ENCODE measurements at places on chromosomes 13 and 19.

DNA sequence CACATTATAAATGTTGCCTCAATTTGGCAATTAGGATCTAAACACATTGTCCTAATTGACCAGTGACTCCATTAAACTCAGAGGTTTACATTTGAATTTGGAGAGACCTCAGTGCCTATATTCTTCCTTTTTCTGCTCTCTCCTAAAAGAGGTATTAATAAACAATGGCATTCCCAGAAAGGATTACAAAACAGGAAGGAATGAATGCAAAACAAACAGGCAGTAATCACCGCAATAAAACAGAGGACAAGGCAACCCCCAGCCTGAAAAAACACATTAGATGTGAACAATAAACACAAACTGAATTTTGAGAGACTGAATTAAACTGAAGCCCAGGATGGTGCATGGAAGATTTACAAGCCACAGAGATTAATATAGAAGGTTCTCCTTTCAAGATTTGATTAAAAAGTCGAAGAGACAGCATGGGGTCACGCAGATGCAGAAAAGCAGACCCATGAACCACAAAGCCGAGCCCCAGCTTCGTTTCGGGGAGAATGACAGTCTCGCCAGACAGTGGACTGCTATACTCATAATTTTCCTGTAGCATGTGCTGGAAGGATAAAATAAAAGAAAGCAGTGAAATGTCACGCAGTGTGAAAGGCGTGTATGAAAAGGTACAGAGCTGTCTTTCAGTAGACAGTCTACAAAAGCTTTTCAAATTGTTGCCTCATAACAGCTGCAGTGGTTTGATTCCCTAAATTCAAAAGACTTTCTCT lies 503.0 kb downstream of the LIG4 start:
- DNase-seq: no peak

- DNase-seq: no peak
Measured at GRCh38 chr13:40002016-40002415, 346.6 kb downstream of the COG6 start.

- DNase-seq: peak; percentile 61
Measured at GRCh38 chr19:46840498-46840942, 10.1 kb downstream of the AP2S1 start.

GRCh38 chr13:79880818-79881217 lies 399.9 kb downstream of the NDFIP2 start:
- DNase-seq: no peak

GRCh38 chr13:50323440-50324065 lies 308.3 kb downstream of the KCNRG start:
- peak; percentile 78 for DNase-seq

DNA sequence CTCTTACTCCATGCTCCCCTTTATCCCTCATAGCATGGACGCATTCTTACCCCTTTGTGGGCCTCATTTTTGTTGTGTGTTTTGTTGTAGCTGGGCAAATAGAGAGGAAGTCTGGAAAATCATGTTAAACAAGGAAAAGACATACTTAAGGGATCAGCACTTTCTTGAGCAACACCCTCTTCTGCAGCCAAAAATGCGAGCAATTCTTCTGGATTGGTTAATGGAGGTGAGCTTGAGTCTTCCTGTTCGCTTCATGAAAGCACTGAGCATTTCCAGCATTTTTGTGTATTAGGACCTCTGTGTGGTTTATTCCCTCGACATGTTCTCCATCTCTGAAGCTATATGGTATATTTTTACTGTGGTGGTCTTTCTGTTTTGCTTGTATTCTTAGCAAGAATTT lies 5.5 kb downstream of the CCNE1 start:
- no peak for DNase-seq

- DNase-seq: no peak
Measured at GRCh38 chr13:38566023-38566422, 120.9 kb upstream of the FREM2 start.

- no peak for DNase-seq
Measured at GRCh38 chr19:47766670-47767069, 11.8 kb upstream of the SELENOW start.

DNA sequence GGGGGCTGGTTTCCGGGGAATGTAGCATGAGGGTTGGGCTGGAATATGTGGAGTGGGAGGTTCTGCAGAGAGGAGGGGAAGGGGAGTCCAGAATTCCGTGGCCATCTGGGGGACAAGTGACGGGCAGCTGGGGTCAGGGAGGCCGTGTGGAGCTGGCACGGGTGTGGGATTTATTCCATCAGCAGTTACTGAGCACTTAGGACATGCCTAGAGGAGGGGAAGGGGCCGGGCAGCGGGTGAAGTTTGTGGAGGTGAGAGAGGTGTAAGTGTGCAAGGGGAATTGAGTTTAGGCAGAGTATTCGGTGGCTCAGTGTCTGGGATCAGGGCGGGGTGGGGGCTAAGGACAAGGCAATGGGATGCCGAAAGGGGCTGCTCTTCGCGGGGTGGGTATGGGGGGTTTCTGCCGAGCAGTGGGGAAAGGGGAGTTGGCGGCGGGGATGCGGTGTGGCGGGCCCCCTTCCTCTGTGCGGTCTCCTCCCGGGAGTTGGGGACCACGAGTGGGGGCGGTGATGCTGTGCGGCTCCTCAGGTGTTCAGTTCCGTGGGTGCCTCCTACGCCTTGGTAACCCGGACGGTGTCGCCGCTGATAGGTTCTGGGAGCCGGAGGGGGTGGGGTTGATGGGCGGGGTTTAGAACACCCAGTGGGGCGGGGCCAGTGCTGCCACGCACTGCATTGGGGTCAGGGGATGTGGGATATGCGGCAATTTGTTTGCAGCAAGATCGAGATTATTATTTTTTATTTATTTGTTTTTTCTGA lies 5.4 kb downstream of the CCDC61 start:
- DNase-seq: no peak

GRCh38 chr13:110133425-110134235 lies 173.3 kb downstream of the COL4A1 start:
- DNase-seq: no peak

- DNase-seq: no peak
Measured at GRCh38 chr19:22438011-22438410, 15.9 kb upstream of the ZNF98 start.

DNA sequence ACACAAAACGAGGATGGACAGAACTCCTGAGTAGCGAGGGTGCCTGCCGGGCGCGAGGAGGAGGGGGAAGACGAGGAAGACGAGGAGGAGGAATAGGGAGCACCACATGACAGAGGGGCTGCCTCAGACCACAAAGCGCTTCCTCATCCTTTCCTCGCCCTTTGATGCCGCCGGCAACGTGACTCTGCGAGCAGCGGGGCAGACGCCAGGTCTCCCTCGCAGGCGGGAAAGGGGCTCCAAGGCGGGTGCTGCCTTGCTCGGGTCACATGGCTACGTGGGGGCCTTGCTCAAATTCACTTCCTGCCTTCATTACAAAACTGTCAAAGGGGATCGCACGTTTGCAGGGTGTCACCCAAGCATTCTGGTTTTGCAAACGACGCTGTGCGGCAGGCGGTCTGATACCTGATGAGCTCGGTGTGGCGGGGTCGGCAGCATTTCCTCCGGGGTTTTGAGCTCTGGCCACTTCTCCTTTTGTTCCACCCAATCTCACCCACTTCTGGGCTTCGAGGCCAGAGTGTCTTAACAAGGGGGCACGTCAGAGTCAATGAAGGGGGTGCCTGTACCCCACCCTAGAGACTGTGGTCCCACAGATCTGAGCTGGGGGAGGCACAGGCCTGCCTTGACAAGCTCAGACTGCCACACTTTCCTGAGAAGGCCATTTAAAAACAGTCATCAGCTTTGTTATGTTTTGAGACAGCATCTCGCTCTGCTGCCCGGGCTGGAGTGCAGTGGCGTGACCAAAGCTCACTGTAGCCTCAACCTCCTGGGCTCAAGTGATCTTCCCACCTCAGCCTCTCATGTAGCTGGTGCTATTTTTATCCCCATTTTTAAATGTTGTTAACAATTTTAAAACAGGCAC lies 14.9 kb downstream of the MAP2K2 start:
- no peak for DNase-seq

- no peak for DNase-seq
Measured at GRCh38 chr19:14536926-14537692, 7.7 kb downstream of the TECR start.

- no peak for DNase-seq
Measured at GRCh38 chr13:104592127-104592526, 1525.9 kb upstream of the SLC10A2 start.

DNA sequence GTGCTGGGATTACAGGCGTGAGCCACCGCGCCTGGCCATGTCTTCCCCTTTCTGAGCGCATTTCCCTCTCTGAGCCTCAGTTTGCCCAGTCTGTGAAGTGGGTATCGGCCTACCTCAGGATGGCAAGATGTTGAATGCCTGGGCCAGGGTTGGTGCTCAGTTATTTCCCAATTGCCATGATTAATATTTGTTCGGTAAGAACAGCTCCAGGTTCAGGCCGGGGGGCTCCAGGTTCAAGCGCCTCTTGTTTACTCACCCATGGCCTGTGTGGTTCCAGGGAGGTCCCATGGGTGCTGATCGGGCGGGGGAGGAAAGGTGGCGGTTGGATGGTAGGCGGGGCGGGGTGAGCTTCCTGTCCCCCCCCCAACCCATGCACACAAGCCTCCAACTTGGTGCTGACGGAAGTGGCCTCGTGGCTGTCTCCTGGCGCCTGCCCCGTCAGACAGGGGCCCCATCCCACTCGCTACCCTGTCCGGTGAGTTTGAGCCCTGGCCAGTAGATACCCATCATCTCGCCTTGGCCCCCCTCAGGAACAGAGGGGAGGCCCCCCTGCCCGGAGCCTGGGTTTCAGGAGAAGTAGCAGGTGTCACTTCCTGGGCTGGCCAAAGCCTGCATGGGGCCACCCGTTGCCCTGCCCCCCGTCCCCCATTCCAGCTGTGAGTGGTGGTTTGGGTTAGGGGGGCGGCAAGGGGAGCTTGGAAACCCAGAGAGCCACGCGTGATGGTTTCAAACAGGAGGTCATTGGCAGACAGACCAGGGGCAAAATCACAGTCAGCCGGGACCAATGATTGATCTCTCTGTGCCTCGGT lies at the start of gene FCHO1:
TSS of gene FCHO1 (plus strand) at position 375 of the 809 bp plus-strand sequence. CDS start 3,688 bp downstream, outside the sequence.
- no peak for DNase-seq

- no peak for DNase-seq
Measured at GRCh38 chr13:67318398-67318797, 88.3 kb upstream of the PCDH9 start.

DNA sequence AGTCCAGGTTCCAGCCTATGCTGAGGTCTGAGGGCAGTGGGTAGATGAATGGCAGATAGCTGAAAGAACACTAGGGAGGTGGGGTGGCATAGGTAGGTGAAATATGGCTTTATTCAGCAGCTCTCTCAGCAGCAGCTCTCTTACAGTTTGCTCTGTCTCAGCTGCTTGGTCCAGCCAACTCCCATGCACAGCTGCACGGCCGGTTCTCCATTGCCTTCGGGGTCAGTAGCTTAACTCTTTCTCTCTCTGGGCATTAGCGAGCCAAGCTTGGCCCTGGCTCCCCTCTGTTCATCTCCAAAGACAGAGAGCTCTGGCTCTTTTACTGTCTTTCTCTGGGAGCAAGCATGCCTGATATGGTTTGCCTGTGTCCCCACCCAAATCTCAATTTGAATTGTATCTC lies 151.9 kb downstream of the MYO16 start:
- no peak for DNase-seq

GRCh38 chr13:29713839-29714238 lies 118.4 kb upstream of the SLC7A1 start:
- peak; percentile 26 for DNase-seq

- no peak for DNase-seq
Measured at GRCh38 chr13:67951431-67951830, 721.3 kb upstream of the PCDH9 start.

GRCh38 chr19:5953680-5954213 lies 24.2 kb downstream of the RANBP3 start:
- peak; percentile 77 for DNase-seq

DNA sequence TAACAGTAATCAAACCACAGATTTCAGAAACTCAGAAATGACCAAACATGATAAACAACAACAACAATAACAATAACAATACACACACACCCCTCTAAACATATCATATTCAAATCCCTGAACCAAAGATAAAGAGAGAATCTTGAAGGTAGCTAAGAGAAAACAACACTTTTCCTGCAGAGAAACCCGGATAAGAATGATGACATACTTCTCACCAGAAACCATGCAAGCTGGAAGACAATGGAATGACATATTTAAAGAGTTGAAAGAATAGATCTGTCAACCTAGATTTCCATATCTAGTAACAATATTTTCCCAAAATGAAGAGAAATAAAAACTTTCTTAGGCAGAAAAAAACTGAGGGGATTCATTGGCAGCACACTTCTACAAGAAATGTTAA lies 138.1 kb downstream of the LIG4 start:
- DNase-seq: no peak

GRCh38 chr19:43229315-43229714 lies 23.9 kb upstream of the PSG4 start:
- peak; percentile 68 for DNase-seq

GRCh38 chr19:14347999-14348889 lies 33.0 kb upstream of the ADGRE5 start:
- DNase-seq: peak; percentile 52

DNA sequence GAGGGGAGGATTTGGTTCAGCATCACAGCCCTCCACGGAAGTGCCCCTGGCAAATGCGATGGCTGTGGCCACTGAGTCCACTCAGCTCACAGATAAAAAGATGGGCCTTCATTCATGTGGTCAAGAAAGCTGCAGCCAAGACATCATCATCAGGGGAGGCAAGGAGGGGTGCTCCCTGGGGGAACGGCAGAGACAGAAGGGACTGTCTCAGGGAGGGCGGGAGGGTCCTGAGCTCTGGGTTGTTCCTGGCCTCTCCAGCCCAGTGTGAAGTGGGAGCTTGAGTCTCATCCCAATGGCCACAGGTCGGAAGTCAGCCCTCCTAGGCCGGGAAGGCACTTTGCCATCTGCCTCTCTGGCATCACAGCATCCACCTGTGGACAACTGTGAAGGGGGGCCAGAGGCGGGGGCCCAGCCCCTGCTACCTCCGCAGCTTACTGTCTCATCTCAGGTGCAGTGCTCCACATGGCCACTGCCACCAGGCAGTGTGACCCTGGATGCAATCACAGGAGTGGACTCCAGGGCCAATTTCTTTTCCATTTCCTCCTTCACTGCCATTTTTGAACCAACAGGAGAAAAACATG lies 137.8 kb upstream of the SOX1 start:
- DNase-seq: no peak

- DNase-seq: peak; percentile 30
Measured at GRCh38 chr13:62747629-62748028, 1332.0 kb upstream of the PCDH20 start.

DNA sequence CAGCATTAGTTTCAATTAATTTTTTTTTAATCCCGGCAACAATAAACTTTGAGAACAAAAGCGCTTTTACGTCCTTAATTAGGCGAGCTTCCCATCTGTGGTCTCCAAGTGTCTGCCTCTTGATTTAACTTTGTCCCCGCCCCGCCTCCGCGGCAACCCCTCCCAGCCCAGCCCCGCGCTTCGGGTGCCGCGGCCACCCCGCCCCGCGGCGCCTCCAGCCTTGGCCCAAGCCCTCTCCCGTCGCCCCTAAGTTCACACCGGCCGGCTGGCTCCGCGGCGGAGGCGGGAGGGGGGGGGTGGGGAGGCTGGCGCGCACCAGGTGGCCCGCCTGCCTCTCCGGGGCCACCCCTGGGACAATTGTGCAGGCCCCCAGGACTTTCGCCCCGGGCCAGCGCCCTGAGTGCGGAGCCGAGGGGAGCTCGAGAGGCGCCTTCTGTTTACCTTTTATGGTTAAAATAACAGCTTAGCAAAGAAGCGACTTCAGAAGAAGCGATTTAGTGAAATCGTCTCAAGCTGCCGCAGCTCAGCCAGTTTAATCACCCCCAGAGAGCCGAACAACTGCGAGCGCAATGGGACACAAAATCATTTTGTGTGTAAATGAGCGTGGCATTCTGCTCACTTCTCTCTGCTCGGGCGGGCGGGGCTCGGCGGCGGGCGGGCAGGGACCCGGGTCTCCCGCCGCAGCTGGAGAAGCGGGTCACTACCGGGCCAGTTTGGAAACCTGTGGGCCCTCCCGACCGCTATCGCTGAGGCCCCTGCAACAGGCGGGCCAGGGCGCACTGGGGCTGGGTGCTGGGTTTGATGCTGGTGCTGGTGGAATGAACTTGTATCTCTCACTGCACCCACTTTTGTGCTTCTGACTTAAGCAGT lies 1.4 kb downstream of the KCTD15 start:
- peak; percentile 52 for DNase-seq
